ENCODE measurements at places on chromosomes 16 and 17.

- no peak for DNase-seq
These were observed 14.6 kb upstream of the LGALS9 start for GRCh38 chr17:27616414-27616813.

DNA sequence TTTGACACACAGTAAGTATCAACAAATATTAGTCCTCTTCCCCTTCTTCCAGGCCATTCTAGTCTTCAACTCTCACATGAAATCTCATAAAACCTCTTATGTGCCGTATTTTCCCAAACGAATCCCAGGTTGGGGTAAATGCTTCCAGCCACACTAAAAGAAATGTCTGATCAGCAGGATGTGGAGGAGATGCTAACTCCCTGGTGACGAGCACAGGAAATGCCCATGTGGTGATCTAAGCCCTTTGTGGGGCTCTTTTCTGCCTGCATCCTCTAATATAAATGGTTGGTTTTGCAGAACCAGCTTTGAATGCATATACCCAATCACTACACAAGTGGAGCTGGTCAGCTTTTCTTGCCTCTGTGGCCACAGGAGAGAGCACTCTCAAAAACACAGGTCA, 498.2 kb upstream of the ERCC4 start:
- no peak for DNase-seq

DNA sequence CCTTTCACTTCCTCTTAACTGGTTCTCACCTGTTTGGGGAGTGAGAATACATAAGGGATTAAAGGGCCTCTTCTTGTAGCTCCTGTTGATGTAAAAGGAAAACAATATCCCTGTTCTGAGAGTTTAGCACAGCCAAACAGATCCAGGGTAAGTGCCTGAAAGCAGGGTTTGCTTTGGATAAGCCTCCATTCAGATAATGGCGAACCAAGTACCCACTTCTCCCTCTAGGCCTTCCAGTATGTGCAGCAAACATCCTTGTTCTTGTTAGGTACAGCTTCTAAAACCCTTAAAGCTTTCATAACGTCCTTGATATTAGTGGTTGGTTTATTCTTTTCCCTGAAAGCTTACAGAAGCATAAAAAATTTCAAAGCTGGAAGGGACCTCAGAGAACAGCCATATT, 130.6 kb upstream of the DNAH9 start:
- no peak for DNase-seq

GRCh38 chr17:71334048-71334751, 786.6 kb upstream of the SOX9 start:
- no peak for DNase-seq

DNA sequence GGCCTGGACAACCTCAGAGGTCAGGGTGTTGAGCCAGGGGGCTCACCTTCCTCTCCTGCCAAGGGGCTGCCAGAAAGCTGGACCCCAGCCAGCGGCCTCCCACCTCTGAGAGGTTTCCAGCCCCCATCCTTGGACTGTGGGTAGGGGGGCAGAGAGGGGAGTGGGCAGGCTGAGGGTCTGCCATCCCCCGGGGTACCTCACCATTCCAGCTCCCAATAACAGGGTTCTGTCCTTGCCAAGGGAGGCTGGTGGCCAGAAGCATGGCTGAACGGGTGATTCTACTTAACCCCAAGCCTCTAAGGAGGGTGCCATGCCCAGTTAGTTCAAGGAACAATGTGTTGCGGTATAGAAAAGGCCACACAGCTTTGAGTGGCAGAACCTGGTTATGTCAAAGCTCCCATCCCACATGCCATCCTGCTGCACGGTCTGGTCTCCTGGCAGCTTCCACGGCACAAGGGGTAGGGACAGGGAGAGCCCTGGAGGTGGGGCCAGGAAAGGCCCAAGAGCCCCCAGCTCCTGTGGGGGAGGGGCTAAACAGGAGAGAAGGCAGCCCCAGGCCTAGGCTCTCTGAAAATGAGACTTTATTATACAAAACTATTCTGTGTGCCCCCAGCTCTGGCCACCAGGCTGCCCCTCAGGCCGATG, 19.8 kb downstream of the B9D1 start:
- DNase-seq, result no peak

DNA sequence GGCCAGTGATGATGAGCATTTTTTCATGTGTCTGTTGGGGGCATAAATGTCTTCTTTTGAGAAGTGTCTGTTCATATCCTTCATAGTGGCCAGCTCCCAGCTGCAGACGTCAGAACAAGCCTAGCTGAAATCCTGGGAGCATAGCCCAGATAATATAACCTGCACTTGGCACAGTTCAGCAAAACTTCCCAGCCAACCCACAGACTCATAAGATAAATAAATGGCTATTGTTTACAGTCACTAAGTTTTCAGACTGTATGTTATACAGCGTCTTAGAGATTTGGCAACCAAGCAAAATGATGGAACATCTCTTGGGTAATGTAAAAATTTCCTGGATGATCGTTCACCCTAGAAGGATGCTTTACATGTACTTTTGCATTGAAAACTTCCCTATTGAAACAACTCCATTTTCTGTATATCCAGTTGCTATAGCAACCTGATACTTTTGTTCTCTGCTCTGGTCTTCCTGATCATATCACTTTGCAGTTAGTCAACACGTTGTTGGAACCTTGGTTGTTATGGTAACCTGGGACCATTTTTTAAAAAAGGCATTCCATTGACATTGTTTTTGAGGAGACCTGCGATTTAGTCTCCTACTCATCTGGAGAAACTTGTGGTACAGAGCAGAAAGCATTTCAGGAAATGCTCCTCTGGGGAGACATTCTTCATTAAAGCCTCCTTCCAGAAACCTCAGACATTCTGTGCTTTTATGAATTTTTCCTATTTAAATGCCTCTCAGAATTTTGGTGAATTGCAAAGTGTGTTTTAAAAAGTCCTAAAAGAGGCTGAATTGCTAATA, 378.7 kb downstream of the HS3ST4 start:
- DNase-seq, result no peak

- no peak for DNase-seq
These were observed 25.4 kb upstream of the WSB1 start for GRCh38 chr17:27268394-27269085.

DNA sequence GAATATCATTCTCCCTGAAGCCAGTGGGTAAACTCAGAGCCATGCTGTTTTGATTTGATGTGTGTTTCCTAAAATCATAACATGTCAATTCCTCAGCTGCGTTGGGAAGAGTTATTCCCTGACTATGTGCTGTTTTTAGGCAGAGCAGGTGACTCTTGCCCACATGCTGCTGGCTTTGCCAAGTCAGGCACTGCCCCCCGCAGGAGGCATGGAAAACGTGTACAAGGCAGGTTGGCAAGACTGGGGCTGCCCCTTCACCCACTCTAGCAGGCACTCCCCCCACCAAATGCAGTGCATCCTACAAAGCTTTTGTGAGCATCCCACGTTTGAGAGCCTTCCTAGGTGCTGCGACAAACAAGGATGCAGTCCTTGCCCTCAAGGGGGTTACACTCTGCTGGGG, 38.3 kb upstream of the NAT9 start:
- no peak for DNase-seq

DNA sequence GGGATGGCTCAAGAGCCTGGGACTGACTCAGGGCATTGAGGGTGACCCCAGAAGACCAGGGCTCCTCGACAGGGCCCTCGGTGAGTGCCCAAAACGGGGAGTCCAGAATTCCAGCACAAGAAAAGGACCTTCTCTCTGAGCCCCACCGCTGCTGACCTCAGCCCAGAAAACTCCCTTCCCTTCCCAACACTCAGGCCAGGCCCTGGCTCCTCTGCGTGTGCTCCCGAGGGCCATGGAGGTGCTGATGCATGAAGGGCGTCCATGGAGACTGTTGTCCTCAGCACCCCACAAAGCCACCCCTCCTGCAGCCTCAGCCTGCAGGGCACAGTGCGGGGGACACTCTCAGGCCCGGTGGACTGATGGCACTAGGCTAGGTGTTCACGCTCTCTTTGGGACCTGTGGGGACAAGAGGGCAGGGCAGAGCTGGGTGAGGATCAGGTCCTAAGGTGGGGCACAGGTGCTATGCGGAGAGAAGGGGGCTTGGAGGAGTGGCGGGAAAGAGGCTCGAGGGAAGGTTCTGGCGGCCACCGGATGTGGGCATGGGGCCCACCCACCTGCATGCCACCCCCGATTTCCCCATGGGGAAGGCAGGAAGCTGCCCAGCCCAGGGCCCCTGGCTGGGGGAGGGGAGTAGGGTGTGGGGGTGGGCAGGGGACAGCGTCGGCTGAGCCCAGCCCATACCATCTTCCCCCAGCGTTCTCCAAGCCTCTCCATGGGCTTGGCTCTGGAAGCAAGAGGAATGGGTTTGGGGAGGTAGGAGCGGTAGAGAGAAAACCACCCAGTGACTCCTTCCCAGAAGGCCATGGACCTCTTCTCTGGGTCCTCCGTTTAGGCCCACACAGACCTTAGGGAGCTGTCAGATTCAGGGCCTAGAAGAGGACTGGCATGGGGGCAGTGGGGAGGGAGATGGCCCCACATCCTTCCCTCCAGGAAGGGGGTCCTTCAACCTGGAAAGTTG, 4.5 kb upstream of the TSPOAP1 start:
- DNase-seq, result no peak

DNA sequence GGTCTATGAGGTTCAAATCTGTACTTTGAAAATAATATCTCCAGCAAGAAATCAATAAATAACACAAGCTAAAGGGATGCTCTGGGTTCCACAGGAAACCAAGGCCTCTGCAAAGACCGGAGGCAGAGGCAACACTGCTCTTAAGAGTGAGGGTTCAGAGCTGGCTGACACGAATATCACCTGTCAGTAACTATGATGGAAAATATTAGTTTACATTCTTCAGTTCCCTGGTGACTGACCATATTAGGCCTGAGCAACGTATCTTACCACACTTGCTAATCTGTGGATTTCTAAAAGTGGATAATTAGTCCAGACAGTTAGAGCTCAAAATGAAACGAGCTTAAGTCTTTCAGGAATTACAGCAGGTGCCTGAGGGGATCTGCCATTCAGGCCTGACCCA, 459.3 kb downstream of the HS3ST3B1 start:
- DNase-seq, result no peak

- no peak for DNase-seq
These were observed 55.9 kb downstream of the STX8 start for GRCh38 chr17:9519583-9520272.

DNA sequence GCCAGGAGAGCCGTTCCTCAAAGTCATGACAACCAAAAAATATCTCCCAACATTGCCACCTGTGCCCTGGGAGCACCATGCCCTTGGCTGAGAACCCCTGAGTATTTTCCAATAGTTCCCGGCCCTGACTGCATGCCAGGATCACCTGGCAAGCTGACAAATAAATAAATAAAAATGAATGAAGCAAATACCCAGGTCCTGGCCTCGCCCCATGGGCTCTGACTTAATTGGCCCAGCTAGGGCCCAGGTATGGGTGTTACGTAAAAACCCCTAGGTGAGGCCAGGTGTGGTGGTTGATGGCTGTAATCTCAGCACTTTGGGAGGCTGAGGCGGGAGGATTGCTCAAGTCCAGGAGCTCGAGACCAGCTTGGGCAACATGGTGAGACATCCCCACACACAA, 2.7 kb upstream of the C16orf74 start:
- DNase-seq, result no peak

DNA sequence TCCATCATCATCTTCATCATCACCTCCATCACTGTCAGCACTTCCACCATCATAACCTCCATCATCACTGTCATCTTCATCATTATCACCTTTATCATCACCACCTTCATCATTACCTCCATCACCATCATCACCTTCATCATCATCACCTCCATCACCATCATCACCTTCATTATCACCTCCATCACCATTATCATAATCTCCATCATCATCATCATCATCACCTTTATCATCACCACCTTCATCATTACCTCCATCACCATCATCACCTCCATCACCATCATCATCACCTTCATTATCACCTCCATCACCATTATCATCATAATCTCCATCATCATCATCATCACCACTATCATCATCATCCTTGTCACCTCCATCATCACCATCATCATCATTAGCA, 309.7 kb downstream of the HAPSTR1 start:
- DNase-seq, result no peak

- DNase-seq, result no peak
These were observed 1.7 kb downstream of the CTDNEP1 start for GRCh38 chr17:7249830-7250229.

GRCh38 chr16:82454152-82454551, 172.6 kb upstream of the CDH13 start:
- DNase-seq, result no peak

GRCh38 chr17:11539637-11540036, 58.6 kb upstream of the DNAH9 start:
- DNase-seq, result no peak

DNA sequence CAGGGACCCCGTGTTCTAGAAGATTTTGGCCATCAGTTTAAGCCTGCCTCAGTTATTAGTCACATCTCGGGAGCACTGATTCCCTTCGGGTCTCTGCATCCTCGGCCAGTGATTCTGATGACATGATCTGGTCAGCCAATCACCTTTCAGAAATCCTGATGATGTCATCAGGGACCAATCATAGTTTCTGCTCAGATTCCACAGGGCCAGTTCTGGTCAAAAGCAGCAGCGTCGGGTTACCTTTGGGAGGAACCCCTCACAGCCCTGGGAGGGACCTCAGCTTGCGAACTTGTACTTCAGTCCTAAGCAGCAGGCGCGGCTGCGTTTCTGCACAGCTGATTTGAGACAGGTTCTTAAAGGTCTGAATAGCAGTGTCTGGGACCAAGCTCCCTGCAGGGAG, 13.9 kb downstream of the KDM8 start:
- no peak for DNase-seq

All from HAP-1 (cell line).